Mammary microvascular endothelial cell (primary cell): ENCODE measurements at places on chromosomes 7 and 10. TPM values are rescaled to one million over a fixed set of nuclear protein-coding genes. Genes with fewer than 3 reads are reported as not detected.

ENO4 gene
- not detected in 2 replicates for total RNA-seq

SRI gene
- total RNA-seq: 135 and 148 TPM in 2 replicates

NEUROD6 gene
- total RNA-seq: not detected in 2 replicates

ADGRA1 gene
- not detected in 2 replicates for total RNA-seq

CXCL12 gene
- 16.2 and 19.4 TPM in 2 replicates for total RNA-seq

ATP6V1F gene
- 128 and 142 TPM in 2 replicates for total RNA-seq

PAX4 gene
- total RNA-seq: not detected in 2 replicates

ADRA2A gene
- under 0.01 TPM in 1 of 2 replicates, not detected in the other for total RNA-seq

IFIT1B gene
- total RNA-seq: 0.34 TPM in 1 of 2 replicates, not detected in the other

PRKRIP1 gene
- 14.7 and 16.9 TPM in 2 replicates for total RNA-seq

TRIM50 gene
- not detected in 2 replicates for total RNA-seq

AKR1C1 gene
- total RNA-seq: 0.30 and 1.3 TPM in 2 replicates

PRTFDC1 gene
- 7.8 and 9.4 TPM in 2 replicates for total RNA-seq

BLOC1S2 gene
- 68.8 and 77.6 TPM in 2 replicates for total RNA-seq

PDGFA gene
- total RNA-seq: 61.4 and 87.3 TPM in 2 replicates

SPDYE16 gene
- total RNA-seq: 0.07 TPM in 1 of 2 replicates, not detected in the other

MYO3A gene
- total RNA-seq: not detected in 2 replicates

LIPK gene
- not detected in 2 replicates for total RNA-seq

OGDHL gene
- not detected in 2 replicates for total RNA-seq

ZFAND4 gene
- total RNA-seq: 3.8 TPM in 2 replicates

OPN4 gene
- not detected in 2 replicates for total RNA-seq

TLL2 gene
- 0.15 and 0.27 TPM in 2 replicates for total RNA-seq

SEMA3A gene
- total RNA-seq: 3.7 and 5.0 TPM in 2 replicates

PKD2L1 gene
- total RNA-seq: not detected in 2 replicates

AZGP1 gene
- not detected in 2 replicates for total RNA-seq

HABP2 gene
- not detected in 2 replicates for total RNA-seq

NHLRC2 gene
- 34.0 and 34.9 TPM in 2 replicates for total RNA-seq

CHRM2 gene
- total RNA-seq: under 0.01 TPM in 1 of 2 replicates, not detected in the other

CALHM3 gene
- total RNA-seq: not detected in 2 replicates

ACSL5 gene
- total RNA-seq: 64.3 and 64.8 TPM in 2 replicates

MMD2 gene
- total RNA-seq: not detected in 2 replicates

UTF1 gene
- total RNA-seq: not detected in 2 replicates

ASAH2 gene
- total RNA-seq: 0.64 and 1.00 TPM in 2 replicates

LIPF gene
- not detected in 2 replicates for total RNA-seq

LRRC17 gene
- total RNA-seq: 2.1 and 3.3 TPM in 2 replicates

NPY gene
- total RNA-seq: not detected in 2 replicates

TRUB1 gene
- 20.0 and 21.2 TPM in 2 replicates for total RNA-seq

NRG3 gene
- total RNA-seq: 0.13 and 0.20 TPM in 2 replicates
